Left colon (tissue), 2 donors: ENCODE measurements at places on chromosomes 16 and 17.
A peak's percentile ranks its signal among the peaks of the same experiment; 100 is the strongest.

GRCh38 chr17:4950746-4951204, at the start of gene ENO3:
Gene ENO3, plus strand, starts transcription at chr17:4951119. Its CDS starts 711 bp downstream, at chr17:4951830.
- DNase-seq, result peak; percentile 50

- DNase-seq, result no peak
Observed at GRCh38 chr16:84652566-84652965, 4.3 kb downstream of the KLHL36 start.

GRCh38 chr17:915538-916201, 63.9 kb downstream of the NXN start:
- no peak for DNase-seq

DNA sequence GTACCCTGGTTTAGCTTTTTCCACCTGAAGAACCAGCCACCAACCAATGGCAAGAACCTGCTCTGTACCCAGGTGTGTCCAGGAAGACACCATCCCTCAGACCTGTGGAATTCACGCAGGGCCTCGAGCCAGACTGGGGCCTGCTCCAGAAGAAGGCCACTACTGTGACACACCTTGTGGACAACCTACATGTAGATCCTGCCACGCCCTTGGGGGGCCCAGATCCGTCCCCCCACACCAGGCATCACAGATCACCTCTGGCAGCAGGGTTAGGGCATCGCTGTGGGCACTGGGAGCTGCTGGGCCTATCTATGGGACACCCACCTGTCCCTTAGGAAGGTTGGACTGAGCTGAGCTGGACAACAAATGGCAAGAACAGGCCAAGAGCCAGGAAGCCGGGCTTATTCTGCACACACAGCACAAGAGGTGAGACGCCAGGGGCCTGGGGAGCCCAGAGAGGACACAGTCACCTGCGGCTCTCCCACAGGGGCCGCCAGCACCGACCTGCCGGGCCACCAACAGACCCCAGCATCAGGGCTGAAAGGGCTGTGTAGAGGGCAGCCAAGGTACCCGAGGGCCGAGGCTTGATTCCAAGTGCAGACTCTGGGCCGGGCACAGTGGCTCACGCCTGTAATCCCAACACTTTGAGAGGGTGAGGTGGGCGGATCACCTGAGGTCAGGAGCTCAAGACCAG, 7.7 kb downstream of the FAAP100 start:
- no peak for DNase-seq

GRCh38 chr17:46056800-46057304, 57.8 kb downstream of the STH start:
- DNase-seq, result no peak

- DNase-seq, result peak; percentile 39
Observed at GRCh38 chr16:15949210-15950160, at the start of gene ABCC1. Gene ABCC1, plus strand, starts transcription at chr16:15949616. Its CDS starts 136 bp downstream, at chr16:15949752.

- no peak for DNase-seq
Observed at GRCh38 chr16:66116163-66117002, 250.1 kb upstream of the CDH5 start.

GRCh38 chr17:20954794-20955193, 88.0 kb downstream of the USP22 start:
- no peak for DNase-seq

DNA sequence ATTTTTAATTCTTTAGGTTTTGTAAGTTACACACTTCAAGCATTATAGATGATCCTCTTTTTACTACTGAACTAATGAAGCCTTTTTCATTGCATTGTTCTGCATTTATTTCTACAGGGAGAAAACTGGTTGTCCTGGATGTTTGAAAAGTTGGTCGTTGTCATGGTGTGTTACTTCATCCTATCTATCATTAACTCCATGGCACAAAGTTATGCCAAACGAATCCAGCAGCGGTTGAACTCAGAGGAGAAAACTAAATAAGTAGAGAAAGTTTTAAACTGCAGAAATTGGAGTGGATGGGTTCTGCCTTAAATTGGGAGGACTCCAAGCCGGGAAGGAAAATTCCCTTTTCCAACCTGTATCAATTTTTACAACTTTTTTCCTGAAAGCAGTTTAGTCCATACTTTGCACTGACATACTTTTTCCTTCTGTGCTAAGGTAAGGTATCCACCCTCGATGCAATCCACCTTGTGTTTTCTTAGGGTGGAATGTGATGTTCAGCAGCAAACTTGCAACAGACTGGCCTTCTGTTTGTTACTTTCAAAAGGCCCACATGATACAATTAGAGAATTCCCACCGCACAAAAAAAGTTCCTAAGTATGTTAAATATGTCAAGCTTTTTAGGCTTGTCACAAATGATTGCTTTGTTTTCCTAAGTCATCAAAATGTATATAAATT, 53.0 kb downstream of the TUBD1 start:
- no peak for DNase-seq

DNA sequence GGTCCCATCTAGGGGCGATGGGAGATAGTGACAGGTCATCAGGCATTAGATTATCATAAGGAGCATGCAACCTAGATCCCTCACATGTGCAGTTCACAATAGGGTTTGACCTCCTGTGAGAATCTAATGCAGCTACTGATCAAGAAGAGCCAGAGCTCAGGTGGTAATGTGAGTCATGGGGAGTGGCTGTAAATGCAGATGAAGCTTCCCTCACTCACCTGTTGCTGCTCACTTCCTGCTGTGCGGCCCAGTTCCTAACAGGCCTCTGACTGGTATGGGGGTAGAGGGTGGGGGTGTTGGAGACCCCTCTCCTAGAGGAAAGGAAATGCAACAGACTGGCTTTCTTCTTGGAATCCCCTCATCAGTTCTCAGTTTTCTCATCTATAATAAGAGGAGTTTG, 131.4 kb downstream of the CA10 start:
- DNase-seq, result no peak

- DNase-seq, result peak; percentile 86
Observed at GRCh38 chr16:75420987-75421819, 12.1 kb downstream of the CFDP1 start.

DNA sequence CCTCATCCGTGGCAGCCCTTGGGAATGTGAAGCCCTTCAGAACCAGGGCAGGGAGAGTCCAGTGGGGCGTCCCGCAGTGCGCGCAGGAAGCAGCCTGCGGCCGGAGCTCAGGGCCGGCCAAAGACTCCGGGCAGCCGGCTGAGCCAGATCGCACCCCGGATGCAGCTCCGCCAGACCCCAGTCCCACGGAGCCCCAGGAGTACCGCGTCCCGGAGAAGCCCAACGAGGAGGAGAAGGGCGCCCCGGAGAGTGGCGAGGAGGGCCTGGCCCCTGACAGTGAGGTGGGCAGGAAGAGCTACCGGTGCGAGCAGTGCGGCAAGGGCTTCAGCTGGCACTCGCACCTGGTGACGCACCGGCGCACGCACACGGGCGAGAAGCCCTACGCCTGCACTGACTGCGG, 6.9 kb downstream of the ZNF205 start:
- DNase-seq, result no peak

DNA sequence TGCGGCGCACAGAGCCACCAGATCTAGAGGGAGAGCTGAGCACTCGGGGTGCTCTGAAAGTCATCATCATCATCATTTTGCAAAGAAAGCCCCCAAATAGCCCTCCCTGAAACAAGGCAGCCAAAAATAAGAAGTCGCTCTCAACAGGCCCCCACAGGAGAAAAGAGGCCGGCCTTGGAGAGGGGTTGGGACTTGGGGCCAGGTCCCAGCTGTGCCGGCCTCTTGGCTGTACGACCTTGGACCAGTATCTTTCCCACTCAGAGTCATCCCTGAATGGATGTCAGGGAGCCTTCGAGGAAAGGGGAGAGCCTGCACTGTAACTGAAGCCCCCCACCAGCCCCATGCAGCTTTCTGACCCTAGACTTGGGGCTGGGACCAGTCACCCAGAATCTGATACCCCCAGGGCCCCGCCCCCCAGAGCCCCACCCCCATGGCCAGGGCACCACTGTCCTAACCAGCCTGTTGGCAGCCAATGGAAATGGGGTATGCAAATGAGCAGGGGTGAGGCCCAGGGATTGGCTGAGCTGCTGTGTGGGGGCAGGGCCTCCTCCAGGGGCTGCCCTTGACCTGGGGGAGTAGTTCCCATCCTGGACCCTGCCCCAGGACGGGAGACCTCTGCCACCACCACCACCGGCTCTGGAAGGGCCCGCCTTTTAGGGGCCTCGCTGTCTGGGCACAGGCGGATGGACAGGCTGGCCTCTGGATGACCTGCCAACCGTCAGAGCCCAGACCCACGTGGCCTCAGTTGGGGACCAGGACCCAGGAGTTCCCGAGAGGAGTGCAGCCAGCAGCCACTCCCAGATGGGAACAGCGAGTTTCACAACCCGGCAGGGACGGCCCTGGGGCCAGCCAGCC, 15.4 kb downstream of the ZFPM1 start:
- no peak for DNase-seq

- DNase-seq, result no peak
Observed at GRCh38 chr17:4199818-4200402, 56.9 kb downstream of the CYB5D2 start.

GRCh38 chr16:35150805-35151312, 1691.4 kb downstream of the TP53TG3F start:
- DNase-seq, result no peak

GRCh38 chr17:18191967-18192366, 8.3 kb downstream of the ALKBH5 start:
- DNase-seq, result no peak

- DNase-seq, result no peak
Observed at GRCh38 chr17:27345141-27345904, 51.4 kb downstream of the WSB1 start.
